Stimulated activated CD4-positive, alpha-beta T cell treated with anti-CD3 and anti-CD28 coated beads, Interleukin-15, amount 100 ng/mL, for 1 hour (primary cell): ENCODE measurements at places on chromosomes 11 and 22.

DNA sequence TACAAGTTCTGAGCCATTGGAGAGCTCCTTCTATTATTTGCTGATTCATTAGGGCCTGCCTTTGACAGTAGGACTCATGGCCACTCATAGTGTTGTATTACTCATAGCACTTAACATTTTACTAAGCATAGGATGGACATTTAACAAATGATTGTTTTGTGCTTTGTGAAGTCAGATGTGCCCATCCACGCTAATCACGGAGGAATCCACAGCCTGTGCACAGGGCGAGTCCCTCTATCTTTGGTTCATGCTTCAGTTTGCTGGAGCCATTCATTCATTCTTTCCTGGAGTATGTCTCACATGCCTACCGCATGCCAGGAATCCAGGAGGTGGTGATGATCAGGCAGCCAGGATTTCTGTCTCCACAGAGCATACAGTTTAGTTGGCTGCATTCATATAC lies 254.1 kb downstream of the NTM start:
- no peak for DNase-seq

- no peak for DNase-seq
Observed at GRCh38 chr11:596374-596773, 19.4 kb downstream of the IRF7 start.

GRCh38 chr22:49512487-49513165 lies 315.0 kb downstream of the BRD1 start:
- no peak for DNase-seq

GRCh38 chr11:93198215-93198845 lies 539 bp upstream of the SLC36A4 start:
- DNase-seq, result no peak

DNA sequence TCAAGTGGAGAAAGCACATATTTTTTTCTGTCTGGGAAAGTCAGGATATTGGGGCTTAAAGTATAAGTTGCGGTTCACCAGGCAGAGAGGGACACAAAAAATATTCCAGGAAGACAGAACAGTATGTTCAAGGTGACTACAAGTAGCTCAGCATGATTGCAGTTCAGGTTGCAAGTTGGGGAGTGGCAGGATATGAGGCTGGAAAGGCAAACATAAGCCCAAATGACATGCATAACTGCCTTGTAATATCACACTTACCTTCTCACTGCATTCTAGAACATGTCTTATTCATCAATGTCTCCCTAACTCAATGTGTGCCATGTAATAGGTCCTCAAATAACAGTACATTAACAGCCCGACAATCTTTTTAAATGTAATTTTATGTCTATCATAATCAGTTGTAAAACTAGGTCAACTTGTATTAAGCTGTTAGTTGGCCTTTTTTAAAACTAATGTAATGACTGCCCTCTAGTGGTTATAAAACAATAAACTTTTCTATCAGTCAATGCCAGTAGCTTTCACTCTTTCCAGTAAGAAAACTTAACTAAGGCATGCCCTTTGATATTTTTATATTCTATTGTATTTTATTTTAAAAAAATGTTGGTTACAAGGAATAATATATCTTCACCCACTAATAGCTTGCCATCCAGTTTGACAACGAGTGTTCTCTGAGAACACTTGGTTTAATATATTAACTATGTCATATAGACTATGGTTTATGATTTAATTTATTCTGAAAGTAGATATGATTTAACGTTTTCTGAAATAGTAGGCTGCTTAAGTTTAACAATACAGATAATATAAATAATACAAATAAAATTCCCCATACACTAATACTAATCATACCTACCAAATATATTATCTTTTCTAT lies 39.4 kb upstream of the CFAP300 start:
- DNase-seq, result no peak

GRCh38 chr22:23751441-23751996 lies 607 bp upstream of the ZNF70 start:
- DNase-seq, result no peak

GRCh38 chr11:122287401-122287800 lies 171.4 kb upstream of the BLID start:
- no peak for DNase-seq

DNA sequence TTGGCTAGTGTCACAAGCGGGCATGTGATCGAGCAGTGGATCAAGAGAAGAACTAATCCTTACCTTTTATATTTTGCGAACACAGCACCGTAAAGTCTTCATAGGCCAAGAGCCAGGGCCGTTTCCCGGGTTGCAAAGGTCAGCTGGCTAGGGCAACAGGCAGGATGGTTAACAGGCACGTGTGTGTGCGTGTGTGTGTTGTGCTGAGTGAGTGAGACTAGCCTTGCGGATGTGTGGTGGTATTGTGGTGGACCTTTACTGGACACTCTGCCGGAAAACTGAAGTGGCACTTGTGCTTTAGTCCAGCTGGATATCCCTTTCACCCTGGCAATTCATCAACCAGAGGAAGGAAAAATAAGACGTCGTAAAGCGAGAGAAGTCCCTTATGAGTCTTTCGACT lies 176.7 kb downstream of the BCR start:
- no peak for DNase-seq

GRCh38 chr11:133136376-133136775 lies 395.9 kb downstream of the OPCML start:
- DNase-seq, result no peak

DNA sequence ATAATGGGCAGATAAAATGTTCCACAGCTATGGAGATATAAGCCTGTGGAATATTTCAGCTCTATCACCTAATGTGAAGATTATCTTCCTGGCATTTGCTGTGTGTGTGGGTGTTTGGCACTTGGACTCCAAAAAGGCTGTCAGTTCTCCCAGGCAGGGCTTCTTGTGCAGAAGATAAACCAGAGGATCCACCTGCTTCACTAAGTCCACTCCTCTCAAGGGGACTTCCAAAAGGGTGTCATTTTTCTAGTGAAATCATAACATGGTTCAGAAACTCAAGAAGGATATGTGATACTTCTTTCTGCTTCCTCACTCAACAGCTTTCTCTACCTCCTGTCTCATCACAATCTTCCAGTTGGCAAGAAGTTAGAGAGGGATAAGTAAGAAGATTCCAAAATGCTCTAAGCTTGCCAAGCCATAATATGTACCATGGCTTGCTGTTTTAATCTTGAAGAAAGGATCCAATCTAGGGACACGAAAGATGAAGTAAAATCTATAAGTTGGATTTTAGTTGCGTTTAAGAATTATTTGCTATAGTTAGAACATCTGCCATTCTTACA lies 206.2 kb upstream of the MTMR2 start:
- no peak for DNase-seq

GRCh38 chr11:112425121-112425520 lies 164.5 kb upstream of the PLET1 start:
- DNase-seq, result no peak

DNA sequence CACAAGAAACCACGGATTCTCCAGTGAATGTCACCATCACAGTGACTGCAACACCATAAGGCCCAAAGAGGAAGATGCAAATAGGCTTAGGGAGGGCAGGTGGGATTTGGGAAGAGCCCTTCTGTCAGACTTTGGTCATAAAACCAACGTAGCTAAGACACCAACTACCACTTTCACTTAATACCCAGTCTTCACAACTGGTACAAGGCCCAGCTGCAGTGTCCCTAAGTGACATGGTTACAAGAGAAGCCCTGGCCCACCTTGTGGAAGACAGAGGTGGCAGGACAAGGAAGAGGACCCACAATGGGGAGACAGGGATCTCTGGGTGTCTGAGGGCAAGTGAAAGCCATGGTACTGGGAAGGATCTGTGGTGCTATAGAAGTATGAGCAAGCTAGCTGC lies 10.0 kb downstream of the VSIG10L2 start:
- no peak for DNase-seq

DNA sequence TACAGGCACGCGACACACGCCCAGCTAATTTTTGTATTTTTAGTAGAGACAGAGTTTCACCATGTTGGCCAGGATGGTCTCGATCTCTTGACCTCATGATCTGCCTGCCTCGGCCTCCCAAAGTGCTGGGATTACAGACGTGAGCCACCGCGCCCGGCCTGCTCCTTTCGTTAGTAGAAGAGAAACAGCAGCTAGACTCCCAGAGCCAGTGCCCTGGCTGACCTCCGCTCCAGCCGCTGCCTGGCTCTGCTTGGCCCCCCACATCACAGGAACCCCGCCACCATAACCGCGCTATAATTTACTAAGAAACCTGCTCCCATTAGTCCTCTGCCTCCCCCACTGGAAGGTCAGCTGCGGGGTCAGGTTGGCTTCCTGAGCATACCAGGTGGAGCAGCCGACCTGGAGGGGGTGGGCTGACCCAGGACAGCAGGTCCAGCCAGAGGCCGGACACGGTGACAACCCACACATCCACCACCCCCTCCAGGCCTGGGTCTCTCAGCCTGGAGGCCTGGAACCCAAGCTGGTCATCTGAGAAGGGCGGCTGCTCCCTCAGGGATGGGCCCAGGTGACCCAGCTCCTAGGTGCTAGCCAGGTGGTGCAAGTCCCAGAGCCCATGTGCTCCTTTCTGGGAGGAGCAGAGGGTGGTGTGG lies 7.5 kb upstream of the POLDIP3 start:
- DNase-seq, result no peak

- DNase-seq, result no peak
Observed at GRCh38 chr22:35174401-35175038, 82.8 kb upstream of the HMGXB4 start.

DNA sequence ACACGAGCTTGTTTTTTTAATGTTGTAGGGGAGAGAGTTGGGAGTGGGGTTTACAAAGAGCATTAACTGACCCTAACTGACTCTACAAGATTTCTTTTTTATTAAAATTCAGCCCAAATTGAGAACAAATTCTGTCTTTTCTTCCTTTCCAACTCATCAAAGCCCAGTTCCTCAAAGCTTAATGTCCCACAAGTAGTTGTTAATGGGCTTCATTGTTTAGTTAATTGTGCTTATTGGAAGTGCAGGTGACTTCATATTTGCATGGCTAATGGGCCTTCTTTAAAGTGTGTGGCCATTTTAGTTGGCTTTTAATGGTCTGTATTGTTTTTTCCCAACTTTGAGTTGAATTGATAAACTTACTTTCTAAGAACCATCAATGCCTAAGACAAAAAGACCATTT lies 39.8 kb downstream of the MPPED2 start:
- no peak for DNase-seq

DNA sequence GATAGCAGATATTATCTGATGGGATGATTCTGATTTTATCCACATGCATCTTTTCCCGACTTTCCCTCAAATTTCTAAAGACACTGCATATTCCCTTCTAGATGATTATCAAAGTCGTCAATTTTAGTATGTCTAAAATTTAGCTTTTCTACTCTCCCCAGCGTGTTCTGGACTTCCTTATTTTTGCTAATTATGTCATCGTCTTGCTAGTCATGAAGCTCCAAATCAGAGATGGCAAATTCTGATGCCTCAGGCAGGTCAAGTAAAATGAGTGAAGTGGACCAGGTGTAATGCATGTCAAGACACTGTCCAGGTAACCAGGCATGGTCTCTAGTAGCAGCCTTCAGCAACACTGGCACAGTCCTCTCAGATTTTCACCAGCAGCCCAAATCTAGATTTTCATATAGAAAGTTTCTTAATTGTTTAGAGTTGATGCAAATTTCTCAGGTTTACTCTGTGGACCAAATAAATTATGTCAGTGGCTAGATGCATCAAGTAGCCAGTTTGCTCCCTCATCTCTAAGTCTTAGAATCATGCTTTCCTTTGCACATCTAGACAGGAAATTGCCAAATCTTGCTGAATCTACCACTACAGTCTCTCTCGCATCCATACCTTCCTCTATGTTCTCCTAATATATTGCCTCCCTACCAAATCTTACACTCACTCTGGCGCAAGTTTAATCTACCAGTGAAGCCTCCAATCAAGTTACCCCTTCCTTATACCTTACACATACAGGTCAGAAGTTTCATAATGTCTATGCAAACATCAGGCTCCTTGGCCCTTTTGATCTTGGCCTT lies 10.6 kb downstream of the HSD17B12 start:
- no peak for DNase-seq

- DNase-seq, result no peak
Observed at GRCh38 chr11:94793002-94793401, 24.8 kb downstream of the AMOTL1 start.

DNA sequence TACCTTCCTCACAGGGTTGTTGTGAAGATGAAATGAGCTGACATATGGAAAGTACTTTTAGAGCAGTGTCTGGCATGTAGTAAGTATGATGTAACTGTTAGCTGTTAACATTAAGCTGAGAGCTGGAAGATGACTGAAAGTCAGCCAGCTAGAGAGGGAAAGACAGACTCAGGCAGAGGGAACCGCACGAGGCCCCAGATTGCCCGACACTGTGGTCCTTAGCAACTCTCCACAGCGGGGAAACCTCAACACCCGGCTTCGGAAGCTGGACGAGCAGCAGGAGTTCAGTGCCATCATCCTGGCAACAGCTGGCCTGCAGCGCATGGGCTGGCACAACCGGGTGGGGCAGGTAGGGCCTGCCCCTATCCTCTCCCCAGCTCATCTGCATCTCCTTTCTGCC lies 6.5 kb downstream of the HMBS start:
- no peak for DNase-seq

DNA sequence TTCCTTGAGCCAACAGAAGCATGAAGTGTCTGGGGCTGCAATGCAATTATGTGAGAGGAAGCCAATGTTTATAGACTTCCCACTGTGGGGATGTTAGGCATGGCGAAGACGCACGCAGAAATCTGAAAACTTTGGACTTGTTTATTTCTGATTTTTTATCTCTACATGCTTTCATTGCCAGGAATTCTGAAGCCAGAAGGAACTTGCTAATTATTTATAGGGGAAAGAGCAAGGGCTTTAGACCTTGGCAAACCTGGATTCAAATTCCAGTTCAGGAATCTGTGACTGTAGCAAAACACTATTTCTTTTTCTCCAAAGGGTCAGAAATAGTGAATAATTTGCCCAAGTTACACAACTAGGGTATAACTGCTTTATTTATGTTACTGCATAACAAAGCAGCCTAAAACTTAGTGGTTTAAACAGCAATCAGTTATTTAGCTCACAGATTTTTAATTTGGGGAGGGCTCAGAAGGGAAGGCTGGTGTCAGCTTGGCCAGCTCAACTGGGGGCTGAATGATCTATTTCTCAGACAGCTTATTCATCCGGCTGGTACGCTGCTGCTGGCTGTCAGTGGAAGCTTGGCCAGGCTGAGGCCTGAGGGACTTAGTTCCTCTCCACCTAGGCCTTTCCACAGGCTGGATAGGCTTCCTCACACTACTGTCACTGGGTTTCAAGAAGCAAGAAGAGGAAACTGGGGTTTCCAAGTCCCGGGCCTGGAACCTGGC lies 1.9 kb upstream of the OR6Q1 start:
- DNase-seq, result no peak

DNA sequence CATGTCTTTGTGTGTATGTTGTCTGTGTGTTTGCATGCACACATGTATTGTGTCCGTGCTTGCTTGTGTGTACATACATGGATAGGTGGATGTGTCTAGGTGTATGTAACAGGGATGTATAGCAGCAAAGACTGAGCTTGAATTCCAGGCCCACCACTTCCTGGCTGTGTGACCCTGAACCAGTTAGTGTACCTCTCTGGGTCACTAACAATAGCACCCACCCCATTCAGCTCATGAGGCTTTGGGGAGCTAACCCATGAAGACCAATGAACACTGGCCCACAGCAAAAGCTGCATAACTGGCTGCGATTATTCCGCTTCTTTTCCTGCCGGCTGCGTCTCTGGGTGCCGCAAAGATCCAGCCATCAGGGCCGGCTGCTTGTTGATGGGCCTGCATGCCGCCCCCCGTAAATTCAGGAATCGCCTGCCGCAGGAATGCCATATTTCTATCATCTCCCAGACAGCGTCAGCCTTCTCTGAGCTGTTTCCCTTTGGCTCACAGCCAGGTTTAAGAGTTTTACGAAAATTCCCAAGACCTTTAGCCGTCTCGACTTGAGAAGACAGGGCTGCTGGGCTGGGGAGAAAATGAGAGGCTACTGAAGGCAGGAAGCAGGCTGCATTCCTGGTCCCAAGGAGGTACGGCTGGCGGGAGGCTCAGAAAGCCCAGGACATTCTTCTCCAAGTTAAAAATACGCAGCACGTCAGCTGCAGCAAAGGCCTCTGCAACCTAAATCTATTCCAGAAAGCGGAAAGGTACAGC lies 224.6 kb downstream of the MN1 start:
- DNase-seq, result no peak
